ENCODE measurements at places on chromosomes 4 and X.

- DNase-seq = no peak
These were observed 53.6 kb upstream of the HPSE start for GRCh38 chr4:83388313-83388676.

- DNase-seq = no peak
These were observed 2.0 kb upstream of the SPP1 start for GRCh38 chr4:87973283-87974169.

GRCh38 chr4:8777320-8778196 is 94.1 kb downstream of the HMX1 start:
- DNase-seq = no peak

- no peak for DNase-seq
These were observed 31.8 kb downstream of the PDGFC start for GRCh38 chr4:156939801-156940200.

GRCh38 chr4:38681281-38681991 is 17.4 kb downstream of the KLF3 start:
- no peak for DNase-seq

DNA sequence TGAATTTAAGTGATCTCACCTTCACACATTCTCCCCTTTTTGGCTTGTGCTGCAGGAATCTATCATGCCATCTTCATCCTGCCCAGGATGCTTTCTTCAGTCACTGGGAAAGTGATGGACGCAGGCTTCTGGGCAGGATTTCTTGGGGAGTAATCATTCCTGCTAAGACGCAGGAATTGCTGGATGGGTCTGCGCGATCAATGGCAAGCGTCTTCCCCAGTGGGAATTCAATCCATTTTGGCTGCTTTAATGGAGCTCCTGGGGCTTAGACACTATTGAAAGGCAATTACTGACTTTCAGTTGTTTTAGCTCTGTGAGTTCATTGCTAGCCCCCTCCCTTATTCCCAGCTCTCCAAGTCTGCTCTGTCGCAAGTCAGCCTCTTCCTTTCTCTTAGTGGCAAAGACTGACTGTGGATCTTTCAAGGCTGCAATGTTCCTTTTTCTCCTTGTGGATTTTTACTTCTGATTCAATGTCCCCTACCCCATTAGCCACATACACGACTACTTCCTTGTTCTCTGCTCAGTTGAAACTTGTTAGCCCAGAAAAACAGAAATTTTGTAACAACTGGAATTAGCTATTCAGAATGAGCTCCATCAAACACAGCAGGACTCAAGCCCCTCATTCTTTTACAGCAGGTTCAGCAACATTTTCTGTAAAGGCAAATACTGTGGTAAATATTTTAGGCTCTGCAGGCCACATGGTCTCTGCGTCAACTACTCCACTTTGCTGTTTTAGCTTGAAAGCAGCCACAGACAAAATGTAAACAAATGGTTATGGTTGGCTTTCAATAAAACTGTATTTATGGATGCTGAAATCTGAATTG is 154.9 kb downstream of the ASB9 start:
- no peak for DNase-seq

DNA sequence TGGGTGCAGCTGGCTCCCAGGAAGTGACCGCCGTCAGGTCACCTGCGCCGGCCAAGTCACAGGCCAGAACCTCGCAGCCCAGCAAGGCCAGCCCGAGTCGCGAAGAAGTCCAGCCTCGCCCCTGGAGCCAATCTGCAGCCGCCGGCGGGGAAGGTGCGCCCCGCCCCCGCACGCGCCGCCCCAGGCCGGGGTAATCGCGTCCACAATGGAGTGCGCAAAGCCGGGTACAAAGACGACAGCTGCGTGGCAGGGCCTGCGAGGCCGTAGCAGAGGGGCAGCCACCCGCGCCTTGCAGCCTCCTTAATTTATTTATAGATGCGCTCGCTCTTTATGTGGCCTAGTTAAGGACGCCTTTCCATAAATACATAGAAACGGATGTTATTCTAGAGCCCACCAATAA is 139.4 kb upstream of the CPEB2 start:
- DNase-seq = no peak

GRCh38 chrX:12972243-12972642 is 2.7 kb upstream of the TMSB4X start:
- DNase-seq = no peak

DNA sequence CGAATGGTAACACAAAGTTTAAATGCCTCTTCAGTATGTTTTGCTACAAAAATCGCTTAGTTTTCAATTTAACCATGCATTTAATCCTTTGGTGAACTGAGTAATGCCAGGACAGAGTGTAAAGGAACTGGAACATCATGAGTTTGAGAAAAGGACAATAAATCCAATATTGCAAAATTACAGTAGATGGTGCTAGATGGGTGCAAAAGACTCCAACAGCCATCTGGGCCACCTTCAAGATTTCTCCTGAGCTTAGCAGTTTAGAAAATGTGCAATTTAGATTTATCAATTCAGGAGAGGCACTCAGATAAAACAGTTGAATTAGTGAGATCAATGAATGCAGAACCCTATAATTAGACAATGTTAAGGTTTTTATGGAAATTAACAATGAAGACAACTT is 33.2 kb upstream of the MID1IP1 start:
- DNase-seq = no peak

DNA sequence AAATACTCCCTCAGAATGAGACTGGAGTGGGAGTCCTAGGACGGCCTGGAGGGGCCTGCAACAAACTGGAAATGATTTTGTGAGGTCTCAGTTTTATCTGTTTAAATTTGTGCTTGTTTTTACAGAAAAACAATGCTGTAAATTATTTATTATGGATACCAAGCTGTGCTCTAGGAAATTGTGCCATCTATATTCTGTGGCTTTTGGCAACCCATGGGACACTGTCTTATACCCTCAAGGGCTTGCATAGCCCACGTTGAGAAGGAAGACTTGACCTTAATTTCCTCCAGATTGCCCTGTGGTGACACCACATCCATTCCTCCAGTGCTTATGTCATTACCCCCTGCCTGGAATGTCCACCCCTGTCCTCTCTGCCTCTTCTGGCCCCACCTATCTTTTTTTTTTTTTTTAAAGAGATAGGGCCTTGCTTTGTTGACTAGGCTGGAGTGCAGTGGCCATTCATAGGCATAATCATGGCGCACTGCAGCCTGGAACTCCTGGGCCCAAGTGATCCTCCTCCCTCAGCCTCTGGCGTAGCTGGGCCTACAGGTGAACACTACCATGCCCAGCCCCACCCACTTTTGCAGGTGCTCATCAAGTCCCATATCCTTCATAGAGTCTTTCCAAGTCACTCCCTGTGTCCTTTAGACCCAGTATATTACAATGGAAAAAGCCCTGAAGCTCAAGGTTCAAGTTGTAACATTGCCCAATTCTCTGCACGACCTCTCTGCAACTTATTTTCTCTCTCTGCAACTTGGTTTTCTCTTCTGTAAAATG is 77.4 kb downstream of the HPRT1 start:
- no peak for DNase-seq

GRCh38 chrX:18278449-18278848 is 57.8 kb upstream of the BEND2 start:
- DNase-seq = no peak

DNA sequence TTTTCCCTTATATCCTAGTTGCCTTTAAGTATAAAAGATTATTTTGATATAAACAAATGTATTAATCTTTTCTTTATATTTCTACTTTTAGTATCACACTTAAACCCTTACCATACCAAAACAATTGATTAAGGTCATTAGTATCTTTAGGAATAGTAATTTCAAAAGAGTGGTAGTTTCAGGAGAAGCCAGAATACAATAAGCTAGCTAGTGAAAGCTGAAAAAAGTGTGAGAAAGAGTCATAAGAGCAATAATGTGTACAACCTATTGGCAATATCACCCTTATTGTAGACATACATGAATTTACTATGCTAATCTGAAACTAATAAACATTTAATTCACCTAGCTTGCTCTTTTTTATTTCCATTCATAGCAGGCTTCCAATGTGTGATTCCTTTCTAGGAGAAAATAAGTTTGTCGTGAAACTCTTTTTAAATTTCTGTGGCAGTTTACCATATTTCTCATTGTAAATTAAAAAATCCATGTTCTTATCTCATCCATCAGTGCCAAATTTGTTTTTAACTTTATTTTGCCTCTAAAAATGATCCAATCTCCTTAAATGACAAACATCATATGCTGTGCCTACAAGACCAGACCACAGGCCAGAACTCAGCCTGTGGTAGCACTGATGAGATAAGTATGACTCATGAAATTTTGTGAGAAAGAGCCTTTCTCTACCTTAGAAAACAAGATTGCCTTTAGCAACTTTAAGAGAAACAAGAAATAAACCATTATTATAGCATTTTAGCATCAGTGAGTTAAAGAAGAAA is 8.1 kb downstream of the NEK1 start:
- DNase-seq = no peak

- DNase-seq = no peak
These were observed 106.4 kb upstream of the SCOC start for GRCh38 chr4:140266958-140267568.

DNA sequence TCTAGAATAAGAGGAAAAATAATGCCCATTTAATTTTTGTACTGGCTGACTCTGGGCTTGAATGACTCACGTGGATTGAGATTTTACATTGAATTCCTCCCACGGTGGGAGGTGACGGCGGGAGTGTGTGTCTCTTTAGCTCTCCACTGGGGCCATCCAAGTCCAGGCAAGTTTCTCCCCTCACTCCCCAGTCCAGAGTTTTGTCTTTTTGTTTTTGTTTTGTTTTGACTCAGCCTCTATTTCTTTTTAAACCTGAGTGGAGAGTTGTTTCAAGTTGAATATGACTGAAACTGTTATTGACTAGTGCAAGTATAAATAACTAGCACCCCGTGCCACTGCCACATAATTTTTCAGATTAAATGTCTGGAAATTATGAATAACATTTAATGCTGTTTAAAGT is 13.6 kb downstream of the CHST7 start:
- DNase-seq = no peak

- DNase-seq = no peak
These were observed 116.2 kb upstream of the GNPDA2 start for GRCh38 chr4:44842531-44842930.

DNA sequence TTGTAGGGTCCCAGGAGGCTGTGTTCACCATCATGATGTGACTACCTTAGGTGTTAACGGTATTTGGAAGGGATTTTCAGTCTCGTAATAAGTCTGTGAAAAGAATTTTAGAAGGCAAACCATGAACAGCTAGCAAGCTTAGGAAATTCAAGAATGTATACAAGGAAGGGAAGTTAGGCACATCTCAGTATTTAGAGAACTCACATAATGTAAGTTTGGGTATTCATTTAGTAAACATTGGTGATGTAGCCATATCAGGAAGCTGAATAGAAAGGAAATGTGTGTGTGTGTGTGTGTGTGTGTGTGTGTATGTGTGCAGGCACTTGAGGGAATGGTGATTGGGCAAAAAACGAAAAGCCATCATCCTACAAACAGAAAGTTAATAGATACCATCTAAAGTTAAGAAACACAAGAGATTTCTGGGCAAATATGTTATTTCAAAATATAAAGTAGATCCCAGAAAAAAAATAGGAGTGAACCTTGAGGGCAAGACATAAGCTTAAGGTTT is 34.7 kb upstream of the PRKX start:
- DNase-seq = no peak

DNA sequence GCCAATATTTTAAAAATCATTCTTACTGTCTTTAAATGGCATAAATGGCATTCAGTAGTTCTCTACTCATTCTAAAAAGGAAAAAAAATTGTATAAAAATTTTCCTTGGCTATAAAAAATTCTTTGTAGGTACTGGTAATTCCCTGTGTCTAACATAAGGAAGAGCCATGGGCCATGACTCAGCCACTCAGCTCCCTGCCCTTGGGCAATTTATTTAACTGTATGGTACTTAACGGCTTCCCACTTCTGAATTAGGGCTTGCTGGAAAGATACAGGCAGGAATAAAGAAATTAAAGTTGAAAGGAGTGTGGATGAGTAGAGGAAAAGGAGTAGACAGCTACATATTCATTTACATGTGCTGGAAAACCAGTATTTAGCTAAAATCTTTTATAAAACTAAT is 30.6 kb downstream of the ABHD18 start:
- no peak for DNase-seq

DNA sequence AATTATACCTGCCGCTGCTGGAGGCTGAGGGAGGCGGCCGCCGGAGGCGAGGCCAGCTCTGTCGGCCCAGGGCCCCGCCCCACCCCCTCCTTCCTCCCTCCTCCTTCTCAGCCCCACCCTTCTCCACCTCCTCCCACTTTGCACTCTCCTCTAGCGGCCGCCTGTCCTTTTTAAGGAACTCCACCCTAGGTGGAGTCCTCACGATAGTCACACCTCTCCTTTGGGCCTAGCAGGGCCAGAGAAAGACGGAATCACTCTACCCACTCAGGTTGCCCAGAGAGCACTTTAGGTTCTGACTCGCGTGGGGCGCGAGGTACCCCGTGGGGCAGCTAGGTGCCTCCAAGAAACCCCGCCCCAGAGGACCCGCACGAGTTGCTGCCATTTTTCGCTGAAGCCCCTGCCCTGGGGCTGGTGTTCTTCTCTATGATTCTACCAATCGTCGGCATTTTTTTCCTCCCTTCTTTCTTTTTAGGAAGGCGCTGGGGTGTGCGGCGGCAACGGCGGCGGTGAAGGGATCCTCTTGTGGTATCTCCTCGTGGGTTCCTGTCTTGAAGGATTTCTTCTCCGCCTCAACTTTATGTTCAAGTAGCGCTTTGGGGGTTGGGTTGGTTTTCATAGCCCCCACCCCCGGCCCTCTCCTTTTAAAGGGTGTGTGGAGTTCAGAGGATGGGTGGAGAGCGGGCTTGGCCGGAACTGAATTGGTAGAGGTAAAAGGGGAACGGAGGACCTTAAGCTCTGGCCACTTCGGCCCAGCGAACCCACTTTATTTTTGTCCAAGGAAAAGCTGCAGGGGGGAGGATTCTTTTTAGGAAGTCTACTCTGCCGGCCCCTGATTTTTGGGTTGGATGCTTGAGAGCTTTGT is at the start of gene KLF8:
TSS of gene KLF8 (plus strand) at position 136 of the 862 bp plus-strand sequence. CDS start 979 bp downstream, outside the sequence.
- DNase-seq = no peak

- no peak for DNase-seq
These were observed 194.2 kb downstream of the NWD2 start for GRCh38 chr4:37438564-37439279.

- DNase-seq = no peak
These were observed 204.8 kb upstream of the LDB2 start for GRCh38 chr4:17103231-17103630.

DNA sequence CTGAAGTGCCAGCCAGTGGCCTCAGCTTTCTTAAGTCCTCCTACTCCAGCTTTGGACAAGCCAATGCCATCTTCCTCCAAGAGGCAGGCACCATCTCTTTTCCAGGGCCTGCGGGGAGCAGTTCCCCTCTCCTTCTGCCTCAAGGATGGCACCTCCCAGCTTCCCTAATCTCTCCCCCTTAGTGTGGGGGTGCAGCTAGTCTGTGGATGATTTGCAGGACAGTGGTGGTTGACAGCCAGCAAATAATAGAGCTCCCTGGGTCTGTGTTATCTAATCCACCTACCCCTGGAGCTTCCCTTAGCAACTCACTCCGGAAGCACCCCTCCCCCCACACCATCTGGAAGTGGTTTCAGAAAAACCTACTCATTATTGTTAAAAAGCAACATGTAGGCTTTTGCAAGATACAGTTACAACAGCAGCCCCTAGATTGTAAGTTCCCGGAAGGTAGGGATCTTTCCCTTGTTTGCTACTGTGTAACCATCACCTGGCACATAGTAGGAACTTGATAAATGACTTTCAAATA is 247.1 kb downstream of the BCOR start:
- DNase-seq = no peak

GRCh38 chr4:131063878-131064277 is 1967.9 kb downstream of the C4orf33 start:
- DNase-seq = no peak
